Vagina (tissue), 2 donors: ENCODE measurements at places on chromosomes 4 and X.

- H3K36me3 ChIP-seq = no peaks in the 10 kb centered on the region
- H3K27me3 ChIP-seq = no peaks in the 10 kb centered on the region
- no peak for DNase-seq
- H3K4me1 ChIP-seq = no peaks in the 10 kb centered on the region
Observed at GRCh38 chrX:581066-581465, 49.5 kb upstream of the SHOX start.

DNA sequence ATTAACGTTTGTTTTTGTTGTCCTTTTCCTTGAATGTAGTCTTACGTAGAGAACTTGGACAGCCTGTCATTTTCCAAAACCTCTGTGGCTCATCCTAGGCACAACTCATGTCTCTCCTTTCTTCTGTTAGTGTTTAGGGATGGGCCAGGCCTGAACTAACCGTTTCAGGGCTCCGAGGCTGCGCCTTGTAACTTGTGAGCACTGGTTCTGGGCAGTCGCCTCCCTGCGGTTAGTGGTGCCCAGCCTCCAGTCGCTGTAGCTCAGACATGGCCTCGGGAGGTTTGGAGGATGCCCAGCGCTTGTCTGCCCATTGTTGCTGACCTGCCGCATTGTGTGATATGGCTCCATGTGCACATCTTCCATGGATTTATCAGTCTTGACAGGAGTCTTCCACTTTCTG, 32.8 kb downstream of the TMEM131L start:
- H3K36me3 ChIP-seq = no peaks in the 10 kb centered on the region
- no peak overlapping the region for H3K4me3 ChIP-seq
- H3K4me1 ChIP-seq = peaks cover 14% of the 10 kb centered on the region
- peak overlapping the region; percentile 37 for H3K27ac ChIP-seq
- no peak for DNase-seq

GRCh38 chrX:101482296-101482695, 3.0 kb upstream of the ARMCX4 start:
- DNase-seq = no peak
- no peaks in the 10 kb centered on the region for H3K36me3 ChIP-seq
- H3K4me3 ChIP-seq = no peak overlapping the region
- H3K4me1 ChIP-seq = no peaks in the 10 kb centered on the region
- H3K27ac ChIP-seq = no peak overlapping the region

GRCh38 chrX:16931855-16932575, 14.4 kb upstream of the REPS2 start:
- no peak for DNase-seq
- H3K36me3 ChIP-seq = no peaks in the 10 kb centered on the region
- H3K27me3 ChIP-seq = no peaks in the 10 kb centered on the region
- H3K27ac ChIP-seq = no peak overlapping the region
- no peak overlapping the region for H3K4me3 ChIP-seq

- H3K36me3 ChIP-seq = no peaks in the 10 kb centered on the region
- H3K27ac ChIP-seq = no peak overlapping the region
- no peaks in the 10 kb centered on the region for H3K27me3 ChIP-seq
- no peaks in the 10 kb centered on the region for H3K4me1 ChIP-seq
Observed at GRCh38 chr4:162015090-162015489, 148.7 kb downstream of the FSTL5 start.

DNA sequence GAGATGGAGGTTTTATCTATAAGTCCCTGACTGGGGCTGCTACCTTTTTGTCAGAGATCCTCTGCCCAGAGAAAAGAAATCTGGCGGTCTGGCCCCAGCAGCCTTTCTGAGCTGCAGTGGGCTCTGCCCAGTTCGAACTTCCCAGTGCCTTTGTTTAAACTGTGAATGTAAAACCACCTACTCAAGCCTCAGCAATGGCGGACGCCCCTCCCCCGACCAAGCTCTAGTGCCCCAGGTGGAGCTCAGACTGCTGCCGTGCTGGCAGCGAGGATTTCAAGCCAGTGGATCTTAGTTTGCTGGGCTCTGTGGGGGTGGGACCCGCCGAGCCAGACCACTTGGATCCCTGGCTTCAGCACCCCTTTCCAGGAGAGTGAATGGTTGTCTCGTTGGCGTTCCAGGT, 121.8 kb downstream of the TSPAN5 start:
- no peak for DNase-seq
- no peaks in the 10 kb centered on the region for H3K36me3 ChIP-seq
- no peak overlapping the region for H3K4me3 ChIP-seq
- H3K27ac ChIP-seq = no peak overlapping the region

GRCh38 chrX:153469811-153470410, 465 bp downstream of the HAUS7 start:
- H3K4me3 ChIP-seq = peak overlapping the region; percentile 51
- DNase-seq = no peak
- H3K27ac ChIP-seq = peak overlapping the region; percentile 65
- H3K4me1 ChIP-seq = peaks cover 12% of the 10 kb centered on the region
- H3K27me3 ChIP-seq = no peaks in the 10 kb centered on the region
- H3K36me3 ChIP-seq = no peaks in the 10 kb centered on the region

DNA sequence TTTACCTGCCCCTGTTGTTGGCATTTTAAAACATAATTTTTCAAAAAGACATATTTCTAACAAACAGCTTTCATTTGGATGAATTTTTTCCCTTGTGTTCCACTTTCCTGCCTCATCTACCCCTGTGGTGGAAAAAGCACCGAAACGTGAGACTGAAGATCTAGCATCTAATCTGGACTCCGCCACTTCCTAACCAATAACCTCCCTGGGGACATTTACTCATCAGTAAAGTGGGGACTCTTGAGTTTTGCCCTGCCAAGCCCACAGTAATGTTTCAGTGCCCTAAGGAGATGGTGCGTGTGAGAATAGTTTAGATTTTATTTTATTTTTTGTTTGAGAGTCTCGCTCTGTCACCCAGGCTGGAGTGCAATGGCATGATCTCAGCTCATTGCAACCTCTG, 56.7 kb downstream of the ADGRG2 start:
- no peak overlapping the region for H3K4me3 ChIP-seq
- H3K36me3 ChIP-seq = no peaks in the 10 kb centered on the region
- no peaks in the 10 kb centered on the region for H3K27me3 ChIP-seq
- H3K27ac ChIP-seq = no peak overlapping the region
- H3K4me1 ChIP-seq = no peaks in the 10 kb centered on the region
- no peak for DNase-seq

GRCh38 chrX:9456250-9457074, 8.4 kb upstream of the TBL1X start:
- H3K36me3 ChIP-seq = no peaks in the 10 kb centered on the region
- H3K27me3 ChIP-seq = no peaks in the 10 kb centered on the region
- H3K4me1 ChIP-seq = no peaks in the 10 kb centered on the region

DNA sequence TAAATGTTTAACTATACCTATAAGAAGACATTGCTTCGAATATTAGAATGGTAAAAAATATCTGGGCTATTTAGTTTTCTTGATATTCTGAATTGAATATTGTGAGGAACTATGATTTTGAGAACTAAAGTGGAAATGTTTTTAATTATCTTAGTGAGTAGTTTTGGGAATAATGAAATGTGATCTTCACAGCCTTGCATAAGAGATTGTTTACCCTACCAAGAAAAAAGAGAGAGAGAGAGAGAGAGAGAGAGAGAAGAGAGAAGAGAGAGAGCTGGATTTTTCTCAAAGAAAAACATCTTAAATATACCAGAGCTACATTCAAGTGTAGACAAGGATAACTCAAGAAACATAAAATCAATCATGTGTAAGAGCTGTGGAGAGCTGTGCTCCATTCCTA, 148.7 kb upstream of the MAD2L1 start:
- no peak overlapping the region for H3K4me3 ChIP-seq
- no peaks in the 10 kb centered on the region for H3K27me3 ChIP-seq
- DNase-seq = no peak
- no peaks in the 10 kb centered on the region for H3K36me3 ChIP-seq
- H3K27ac ChIP-seq = no peak overlapping the region
- H3K4me1 ChIP-seq = no peaks in the 10 kb centered on the region

GRCh38 chr4:78710536-78710935, 65.6 kb upstream of the BMP2K start:
- no peaks in the 10 kb centered on the region for H3K27me3 ChIP-seq
- DNase-seq = no peak
- H3K36me3 ChIP-seq = no peaks in the 10 kb centered on the region
- H3K27ac ChIP-seq = no peak overlapping the region
- no peak overlapping the region for H3K4me3 ChIP-seq

DNA sequence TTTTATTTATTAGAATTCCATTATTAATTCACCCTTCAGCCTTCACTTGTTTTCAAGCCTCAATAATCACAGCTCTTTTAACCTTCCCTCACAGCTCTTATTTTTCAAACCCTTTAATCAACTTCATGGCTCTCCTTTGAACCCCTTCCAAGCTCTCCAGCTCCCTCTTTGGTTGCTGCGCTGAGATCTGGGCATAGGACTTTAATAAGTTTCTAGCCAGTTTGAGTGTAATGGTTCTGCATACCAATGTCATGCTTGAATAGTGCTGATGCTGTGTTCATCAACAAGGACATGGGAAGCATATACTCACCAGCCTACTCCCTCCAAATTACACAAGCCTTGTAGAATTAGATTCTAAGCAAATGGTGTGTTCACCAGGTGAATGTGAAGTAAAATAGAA, 3.5 kb upstream of the RNF212 start:
- peaks cover 12% of the 10 kb centered on the region for H3K4me1 ChIP-seq
- no peaks in the 10 kb centered on the region for H3K36me3 ChIP-seq
- H3K27me3 ChIP-seq = no peaks in the 10 kb centered on the region
- H3K27ac ChIP-seq = no peak overlapping the region

DNA sequence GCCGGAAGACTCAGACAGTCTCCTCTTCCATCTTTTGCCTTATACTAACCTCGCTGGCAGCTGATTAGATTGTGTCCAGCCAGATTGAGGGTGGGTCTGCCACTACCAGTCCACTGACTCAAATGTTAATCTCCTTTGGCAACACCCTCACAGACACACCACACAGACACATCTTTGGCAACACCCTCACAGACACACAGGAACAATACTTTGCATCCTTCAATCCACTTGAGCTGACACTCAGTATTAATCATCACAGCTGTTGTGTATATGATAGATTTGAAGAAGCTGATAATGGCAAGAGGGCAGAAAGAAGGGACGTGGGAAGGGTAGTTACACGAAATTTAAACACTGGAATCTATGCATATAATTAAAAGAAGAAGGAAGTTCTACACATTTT, 139.5 kb downstream of the ANKRD50 start:
- no peak overlapping the region for H3K4me3 ChIP-seq

DNA sequence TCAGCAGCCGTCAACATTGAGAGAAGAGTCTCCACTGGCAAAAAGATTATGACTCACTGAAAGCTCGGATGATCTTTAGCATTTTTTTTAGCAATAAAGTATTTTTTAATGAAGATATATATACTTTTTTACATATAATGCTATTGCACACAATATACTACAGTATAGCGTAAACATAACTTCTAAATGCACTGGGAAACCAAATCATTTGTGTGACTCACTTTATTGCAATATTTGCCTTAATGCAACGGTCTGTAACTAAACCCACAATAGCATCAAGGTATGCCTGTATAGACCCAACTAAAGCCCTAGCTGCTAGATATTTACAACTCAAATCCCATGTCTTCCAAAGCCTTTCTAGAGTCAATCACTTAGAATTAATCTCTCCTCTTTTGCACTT, 52.3 kb upstream of the EDNRA start:
- H3K36me3 ChIP-seq = no peaks in the 10 kb centered on the region
- H3K4me1 ChIP-seq = no peaks in the 10 kb centered on the region
- DNase-seq = no peak
- H3K27ac ChIP-seq = no peak overlapping the region
- H3K4me3 ChIP-seq = no peak overlapping the region

GRCh38 chr4:113893546-113893945, 85.9 kb downstream of the ARSJ start:
- H3K27ac ChIP-seq = no peak overlapping the region
- no peaks in the 10 kb centered on the region for H3K36me3 ChIP-seq
- no peak for DNase-seq
- H3K27me3 ChIP-seq = no peaks in the 10 kb centered on the region
- no peaks in the 10 kb centered on the region for H3K4me1 ChIP-seq

DNA sequence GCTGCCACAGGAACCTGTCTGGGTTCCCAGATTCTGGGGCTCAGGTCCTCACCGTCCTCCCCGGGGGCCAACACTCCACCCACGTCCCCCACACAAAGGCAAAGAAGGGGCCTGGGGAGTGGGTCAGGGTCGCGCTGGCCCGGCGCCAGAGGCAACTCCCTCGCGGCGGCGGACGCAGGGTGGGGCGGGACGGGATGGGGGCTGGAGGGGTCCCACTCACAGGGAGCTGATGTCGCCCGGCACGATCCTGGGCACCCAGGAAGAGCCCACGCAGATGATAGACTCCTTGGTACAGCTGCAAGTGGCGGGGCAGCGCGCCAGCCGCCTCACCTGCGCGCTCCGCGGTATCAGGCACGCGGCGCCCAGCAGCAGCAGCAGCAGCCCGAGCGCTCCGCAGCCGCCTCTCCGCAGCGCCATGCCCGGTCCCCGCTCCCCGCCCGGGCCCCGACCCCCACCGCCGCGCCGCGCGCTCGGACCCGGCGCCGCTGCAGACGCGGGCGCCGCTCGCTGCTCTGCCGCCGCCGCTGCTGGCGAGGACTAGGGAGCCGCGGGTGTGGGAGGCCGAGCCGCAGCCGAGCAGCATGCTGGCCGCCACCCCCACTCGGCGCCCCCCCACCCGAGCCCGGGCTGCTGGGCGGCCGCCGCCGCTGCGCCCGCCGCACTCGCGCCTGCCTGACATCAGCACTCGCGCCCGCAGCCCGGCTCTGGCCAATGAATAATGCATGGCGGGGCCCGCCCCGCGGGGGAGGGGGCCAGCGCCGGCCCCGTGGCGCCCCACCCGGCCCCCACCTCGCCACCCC, at the start of gene LGI2:
TSS of gene LGI2 (minus strand) at position 670 of the 800 bp plus-strand sequence. CDS start at position 417, 253 bp downstream.
- H3K4me3 ChIP-seq = peak within 1 kb of the TSS; percentile 61
- H3K27ac ChIP-seq = peak within 1 kb of the TSS; percentile 66
- no peaks in the 10 kb centered on the region for H3K27me3 ChIP-seq
- peaks cover 9% of the 10 kb centered on the region for H3K4me1 ChIP-seq

- H3K27ac ChIP-seq = no peak overlapping the region
- no peak for DNase-seq
- H3K36me3 ChIP-seq = no peaks in the 10 kb centered on the region
- H3K27me3 ChIP-seq = no peaks in the 10 kb centered on the region
- no peak overlapping the region for H3K4me3 ChIP-seq
Observed at GRCh38 chr4:36222702-36223101, 21.6 kb downstream of the ARAP2 start.

DNA sequence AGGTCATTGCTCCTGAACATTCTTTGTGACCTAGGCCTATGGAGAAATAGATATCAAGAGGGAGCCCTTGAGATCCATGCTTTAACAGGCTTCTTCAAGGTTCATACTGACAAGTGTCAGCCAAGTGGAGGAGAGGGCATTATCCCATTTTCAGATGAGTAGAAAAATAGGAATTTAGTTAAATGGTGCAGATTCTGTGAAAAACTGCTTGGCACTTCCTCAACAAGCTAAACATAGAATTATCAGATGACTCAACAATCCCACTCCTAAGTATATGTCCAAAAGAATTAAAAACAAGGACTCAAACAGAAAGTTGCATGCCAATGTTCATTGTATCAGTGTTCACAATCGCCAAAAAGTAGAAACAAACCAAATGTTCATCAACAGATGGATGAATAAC, 43.8 kb upstream of the KCNIP4 start:
- no peak overlapping the region for H3K27ac ChIP-seq
- no peaks in the 10 kb centered on the region for H3K27me3 ChIP-seq
- no peaks in the 10 kb centered on the region for H3K36me3 ChIP-seq
- no peak for DNase-seq

- H3K27ac ChIP-seq = no peak overlapping the region
- H3K27me3 ChIP-seq = no peaks in the 10 kb centered on the region
- no peaks in the 10 kb centered on the region for H3K36me3 ChIP-seq
- DNase-seq = no peak
Observed at GRCh38 chr4:156974264-156974663, 2.7 kb upstream of the PDGFC start.
